ENCODE measurements at places on chromosomes 1 and 21.

- no peak for DNase-seq
Observed at GRCh38 chr1:83596331-83596730, 402.6 kb downstream of the TTLL7 start.

- no peak for DNase-seq
Observed at GRCh38 chr1:961132-961669, 817 bp downstream of the KLHL17 start.

GRCh38 chr21:42883921-42884320 is 4.6 kb upstream of the WDR4 start:
- DNase-seq = no peak

DNA sequence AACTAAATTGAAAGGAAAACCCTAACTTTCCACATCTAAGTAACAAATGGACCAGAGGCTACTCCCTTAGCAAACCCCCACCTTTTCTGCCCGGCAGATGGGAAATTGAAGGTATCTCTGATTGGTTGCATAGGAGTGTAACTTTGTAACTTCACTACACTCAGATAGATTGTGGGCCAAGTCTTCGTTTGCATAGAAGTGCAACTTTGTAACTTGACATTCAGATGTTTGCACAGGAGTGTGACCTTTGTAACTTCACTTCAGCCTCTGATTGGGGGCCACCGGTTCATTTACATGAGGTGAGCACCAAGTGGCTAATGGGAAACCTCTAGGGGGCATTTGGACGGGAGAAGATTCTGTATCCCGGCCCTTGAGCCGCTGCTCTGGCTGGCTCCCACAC is 59.4 kb downstream of the C1orf94 start:
- DNase-seq = no peak

DNA sequence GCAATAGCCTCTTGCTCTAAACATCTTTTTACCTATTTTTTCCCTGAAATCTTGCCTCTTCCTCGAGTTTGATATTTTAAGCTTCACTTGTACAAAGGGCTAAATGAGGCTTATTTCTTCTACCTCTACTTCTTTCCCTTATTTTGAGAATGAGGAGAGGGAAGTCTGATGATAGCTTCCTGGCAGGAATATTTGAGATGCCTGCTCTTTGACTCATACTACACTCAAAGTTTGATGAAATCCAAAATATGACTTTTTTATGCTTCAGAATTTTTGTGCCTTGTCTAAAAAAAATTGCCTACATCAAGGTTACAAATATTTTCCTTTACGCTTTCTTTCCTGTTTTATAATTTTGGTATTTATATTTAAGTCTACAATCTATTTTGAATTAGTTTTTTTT is 624.4 kb upstream of the PLXNA2 start:
- no peak for DNase-seq

DNA sequence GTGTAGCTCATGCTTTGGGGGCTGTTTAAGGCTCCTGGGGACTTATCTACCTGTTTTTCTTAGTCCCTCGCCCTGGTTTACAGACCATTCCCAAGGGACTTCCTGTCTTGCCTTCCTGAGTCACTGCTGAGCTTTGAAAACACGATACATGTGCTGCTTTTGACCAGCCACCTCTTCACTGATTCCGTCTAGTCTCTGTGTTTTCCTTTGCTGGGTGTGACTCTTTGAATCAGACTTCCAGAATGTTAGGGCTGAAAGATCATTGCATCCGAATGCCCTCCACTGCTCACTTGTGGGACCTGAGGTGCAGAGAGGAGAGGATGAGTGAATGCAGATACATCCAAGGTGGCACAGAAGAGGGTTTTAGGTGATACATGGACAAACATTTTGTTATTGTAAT is 35.4 kb upstream of the CITED4 start:
- no peak for DNase-seq

DNA sequence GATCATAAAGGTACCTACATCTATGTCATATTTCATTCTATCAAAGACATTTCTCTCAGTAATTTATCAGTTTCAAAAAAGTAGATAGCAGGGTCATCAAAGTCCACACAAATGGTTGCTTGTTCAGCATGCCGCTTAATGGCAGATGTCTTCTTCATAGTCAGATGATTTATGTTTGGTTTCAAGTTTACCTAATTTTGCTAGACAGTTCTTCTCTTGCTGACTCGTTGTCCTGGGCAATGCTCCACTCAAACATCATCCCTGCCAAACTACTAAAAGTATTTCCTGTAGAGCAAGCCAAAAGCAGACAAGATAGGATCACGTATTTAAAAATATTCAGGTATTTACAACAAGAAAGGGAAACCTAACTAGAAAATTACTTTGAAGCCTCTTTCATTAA is 13.6 kb downstream of the NUP210L start:
- DNase-seq = no peak

DNA sequence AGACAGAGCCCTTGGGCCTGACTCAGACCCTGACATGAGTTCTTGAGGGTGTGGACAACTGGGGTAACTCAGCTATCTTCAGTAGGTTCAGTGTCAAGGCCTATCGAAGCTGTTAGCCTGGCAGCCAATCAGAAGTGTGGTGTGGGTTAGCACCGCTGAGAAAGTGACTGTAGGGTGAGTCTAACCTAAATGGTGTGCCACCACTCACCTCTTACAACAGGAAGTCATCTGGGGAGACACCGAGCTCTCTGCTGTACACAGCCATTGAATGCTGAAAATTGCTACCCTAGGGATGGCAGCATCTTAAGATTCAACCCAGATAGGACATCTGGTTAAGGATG is 44.6 kb downstream of the RASSF5 start:
- DNase-seq = peak; percentile 53

DNA sequence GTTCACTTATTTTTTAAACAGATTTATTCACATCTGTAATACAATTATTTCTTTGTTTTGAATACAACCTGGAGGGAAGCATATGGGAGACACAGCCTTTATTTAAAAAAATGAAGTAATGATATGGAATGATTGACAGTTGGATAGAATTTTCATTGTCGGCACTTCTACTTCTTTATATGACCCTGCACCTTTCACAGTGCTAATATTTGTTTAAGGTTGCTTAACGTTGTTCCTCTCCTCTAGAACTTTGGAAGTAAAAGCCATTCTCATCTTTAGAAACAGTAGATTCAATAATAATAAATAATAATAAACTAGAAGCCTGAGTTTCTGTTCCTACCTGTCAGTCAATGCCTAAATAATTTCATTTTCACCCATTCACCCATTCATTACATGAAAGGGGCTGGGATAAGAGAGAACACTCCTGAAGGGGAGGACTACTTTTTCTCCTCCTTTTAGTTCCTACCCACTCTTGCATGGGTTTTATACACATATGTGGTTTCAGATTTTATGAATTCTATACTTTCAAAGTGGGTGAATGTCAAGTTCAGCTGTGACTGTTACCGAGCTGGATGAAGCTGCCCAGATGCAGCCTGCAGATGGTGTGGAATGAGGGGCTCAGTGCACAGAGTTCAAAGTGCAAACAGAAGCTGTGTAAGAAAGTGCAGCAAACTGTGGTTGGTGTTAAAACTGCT is 9.4 kb downstream of the RUNX1 start:
- no peak for DNase-seq

- DNase-seq = no peak
Observed at GRCh38 chr1:180935326-180936109, 22.8 kb downstream of the KIAA1614 start.

- DNase-seq = no peak
Observed at GRCh38 chr1:1069711-1070676, 4.1 kb downstream of the RNF223 start.

DNA sequence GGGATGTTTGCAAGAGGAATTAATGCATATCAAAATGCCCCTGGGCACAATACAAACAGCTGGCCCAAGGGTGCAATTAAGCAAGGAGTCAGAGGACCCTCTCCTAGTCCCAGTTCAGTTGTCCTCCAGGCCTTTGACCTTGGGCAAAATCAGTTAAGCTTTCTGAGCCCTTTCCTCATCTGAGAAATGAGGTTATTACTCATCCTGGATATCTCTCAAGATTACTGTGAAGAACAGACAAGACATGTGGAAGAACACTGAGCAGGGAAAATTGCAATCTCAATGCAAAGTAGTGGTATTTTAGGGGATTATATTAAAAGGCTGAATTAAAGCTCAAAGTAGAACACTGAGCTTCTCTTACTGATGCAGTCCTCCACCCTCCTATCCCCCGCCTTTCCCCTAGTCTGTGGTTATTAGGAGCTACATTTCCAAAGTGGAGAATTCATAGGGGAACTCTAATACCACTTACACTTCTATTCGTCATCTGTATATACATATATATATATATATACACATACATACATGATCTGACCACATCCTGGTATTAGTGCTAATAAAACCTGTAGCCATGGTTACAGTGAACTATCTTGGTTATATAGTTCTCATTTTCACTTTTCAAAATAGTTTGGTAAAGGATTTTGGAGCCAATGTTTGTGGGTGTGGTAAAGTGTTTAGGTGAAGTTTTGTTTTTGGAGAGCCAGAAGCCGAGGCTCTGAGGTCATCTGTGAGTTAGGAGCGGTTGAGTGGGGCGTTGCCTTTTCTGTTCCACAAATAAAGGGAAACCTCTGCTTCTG is 18.1 kb downstream of the KIAA0040 start:
- DNase-seq = no peak

DNA sequence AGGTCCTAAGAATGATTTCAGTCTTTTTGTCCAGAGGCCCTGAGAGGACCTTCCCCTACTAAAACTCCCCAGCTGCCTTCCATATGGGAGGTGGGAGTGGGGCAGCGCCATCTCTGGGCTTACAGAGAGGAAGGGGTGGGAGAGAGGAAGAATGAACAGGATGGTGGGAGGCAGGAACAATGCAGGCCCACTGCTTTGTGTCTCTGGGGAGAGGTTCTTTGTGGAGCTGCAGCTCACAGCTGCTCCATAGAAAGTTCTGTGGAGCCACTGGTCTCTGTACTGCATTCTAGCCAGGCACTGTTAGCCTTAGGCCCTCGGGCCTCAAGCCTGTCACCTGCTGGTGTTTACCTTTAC is 43.6 kb upstream of the A3GALT2 start:
- DNase-seq = no peak

Measured in stimulated activated CD4-positive, alpha-beta T cell treated with anti-CD3 and anti-CD28 coated beads, Interleukin-1b, Interleukin-23, amount 100 ng/mL, for 1 hour (primary cell).